ENCODE measurements at places on chromosomes 3 and 15. TPM values are rescaled to one million over a fixed set of nuclear protein-coding genes. Genes with fewer than 3 reads are reported as not detected.

XCR1 gene
- not detected for total RNA-seq

CYP1A2 gene
- not detected for total RNA-seq

OIP5 gene
- not detected for total RNA-seq

ROPN1B gene
- total RNA-seq: 3.7 TPM

LRRC31 gene
- total RNA-seq: not detected
